Breast epithelium (tissue), 4 donors: ENCODE measurements at places on chromosomes 5 and 9. TPM values are rescaled to one million over a fixed set of nuclear protein-coding genes. Genes with fewer than 3 reads are reported as not detected.

- DNase-seq, result no peak
These were observed 23.7 kb downstream of the SLC6A7 start for GRCh38 chr5:150213530-150213929.

DNA sequence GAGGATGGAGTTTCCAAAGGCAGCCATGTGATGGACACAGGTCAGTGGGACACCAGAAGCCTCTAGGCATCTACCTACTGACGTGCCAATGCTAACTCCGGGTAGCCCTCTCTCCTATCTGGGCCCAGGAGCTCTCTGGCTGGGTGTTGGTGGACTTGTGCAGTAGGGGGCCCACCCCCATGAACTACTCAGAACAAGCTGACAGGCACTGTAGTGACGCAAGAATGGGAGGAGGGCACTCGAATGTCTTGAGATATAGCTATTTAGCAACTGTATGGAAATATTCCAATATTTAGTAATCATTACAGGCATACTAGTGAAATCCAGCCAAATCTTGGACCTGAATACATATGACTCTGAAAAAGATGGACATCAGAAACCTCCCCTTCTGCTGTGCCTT is 5.7 kb upstream of the DOCK2 start:
- DNase-seq, result no peak

- peak; percentile 91 for DNase-seq
These were observed at the start of gene IRX2 for GRCh38 chr5:2751592-2752021. IRX2 (minus strand) TSS chr5:2751677; CDS start chr5:2751413, 264 bp downstream.

DNA sequence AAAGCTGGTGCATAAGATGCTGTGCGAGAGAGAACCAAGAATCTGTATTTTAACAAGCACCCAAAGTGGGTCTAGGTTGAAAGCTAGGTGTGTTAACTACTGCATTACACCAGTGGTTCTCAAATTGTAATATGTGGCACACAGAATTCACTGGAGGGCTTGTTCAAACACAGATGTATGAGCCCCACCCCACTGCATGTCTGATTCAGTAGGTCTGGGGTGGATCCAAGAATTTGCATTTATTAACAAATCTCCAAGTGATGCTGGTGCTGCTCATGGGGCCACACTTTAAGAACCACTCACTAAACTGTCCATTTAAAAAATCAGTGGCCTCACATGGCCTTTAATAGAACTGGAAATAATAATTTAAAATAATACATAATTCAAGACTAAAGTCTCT is 40.4 kb downstream of the LPAR1 start:
- DNase-seq, result no peak

PAIP1 gene
- total RNA-seq, result 104 TPM

TEX48 gene
- not detected for total RNA-seq

DNA sequence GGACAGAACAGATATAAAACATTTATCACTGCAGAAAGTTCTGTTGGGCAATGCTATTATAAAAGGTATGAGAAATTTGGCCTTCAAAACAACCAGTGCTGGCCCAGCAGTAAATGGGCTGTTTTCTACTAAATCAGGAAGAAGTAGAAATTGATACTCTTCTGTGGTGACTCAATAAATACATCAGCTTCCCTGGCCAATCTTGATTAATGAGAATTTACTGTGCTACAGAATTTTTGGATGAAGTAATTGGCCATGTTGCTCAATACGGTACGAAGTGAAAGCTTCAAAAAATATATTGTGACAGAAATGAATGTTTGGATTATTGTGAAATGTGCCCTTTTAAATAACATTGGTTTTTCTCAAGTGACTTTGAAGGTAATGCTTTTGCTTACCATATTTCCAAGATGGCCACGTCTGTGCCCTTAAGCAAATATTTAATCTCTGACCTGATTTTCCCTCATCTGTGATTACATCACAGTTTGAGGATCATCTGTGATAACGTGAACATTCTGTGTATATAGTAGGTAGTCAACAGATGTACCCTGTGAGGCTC is 4.2 kb downstream of the DNAJA1 start:
- DNase-seq, result no peak

- no peak for DNase-seq
These were observed 19.2 kb downstream of the NIPAL4 start for GRCh38 chr5:157479166-157479565.

GRCh38 chr5:142006363-142007236 is 6.2 kb downstream of the GNPDA1 start:
- no peak for DNase-seq

GFRA3 gene
- not detected for total RNA-seq

CTXN3 gene
- total RNA-seq, result not detected

GRCh38 chr5:96829297-96829696 is 21.6 kb upstream of the ERAP1 start:
- no peak for DNase-seq

- no peak for DNase-seq
These were observed 113.6 kb downstream of the GNA14 start for GRCh38 chr9:77534376-77535057.

SLC25A2 gene
- 2.0 TPM for total RNA-seq

DNA sequence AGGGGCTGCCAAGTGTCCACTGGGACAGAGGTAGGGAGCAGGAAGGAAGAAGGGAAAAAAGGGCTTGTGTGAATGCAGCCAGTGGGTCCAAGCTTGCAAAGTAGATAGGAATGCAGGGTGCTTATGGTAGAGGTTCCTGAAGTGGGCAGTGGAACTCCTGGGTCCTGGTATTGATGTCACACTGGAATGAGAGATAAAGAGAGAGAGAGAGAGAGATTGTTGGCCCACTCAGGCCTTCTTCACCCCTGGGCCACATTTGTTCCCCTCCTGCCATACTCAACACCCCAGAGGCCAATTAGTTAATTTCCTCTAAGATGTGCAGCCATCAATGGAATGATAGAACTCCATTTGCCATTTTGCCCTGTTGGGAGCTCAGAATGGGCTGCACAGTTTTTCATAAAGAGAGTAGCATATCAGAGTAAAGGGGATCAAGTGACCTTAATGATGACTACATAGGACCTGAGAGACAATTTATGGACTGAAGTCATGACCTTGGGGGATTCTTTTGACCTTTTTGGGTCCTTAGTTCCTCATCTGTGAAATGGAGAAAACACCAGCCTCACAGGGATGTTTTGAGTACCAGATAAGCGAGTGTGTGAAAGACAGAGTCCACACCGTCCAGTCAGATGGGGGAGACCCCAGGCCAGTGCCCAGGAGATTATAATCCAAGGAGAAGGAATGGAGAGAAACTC is 52.9 kb downstream of the PPARGC1B start:
- no peak for DNase-seq

ARL14EPL gene
- not detected for total RNA-seq

DNA sequence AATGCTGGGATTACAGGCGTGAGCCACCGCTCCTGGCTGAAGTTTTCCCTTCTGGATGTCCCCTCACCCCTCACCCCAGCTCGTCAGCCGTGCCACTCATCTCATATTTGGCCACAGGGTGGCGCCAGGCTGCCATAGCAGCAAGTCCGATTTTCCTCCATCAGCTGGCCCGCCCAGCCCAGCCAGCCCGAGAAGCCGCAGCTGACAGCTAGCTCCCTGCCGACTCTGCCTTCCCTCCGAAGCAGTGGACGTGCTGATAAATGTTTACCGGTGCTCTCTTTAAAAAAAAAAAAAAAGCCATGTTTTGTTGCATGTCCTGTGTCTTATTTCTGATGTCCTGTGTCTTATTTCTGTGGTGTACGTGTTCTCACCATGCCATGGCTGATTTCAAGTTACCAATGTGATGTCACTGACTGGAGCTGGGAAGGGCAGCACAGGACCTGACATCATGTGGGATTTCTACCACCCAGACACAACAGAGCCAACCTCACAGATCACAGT is 58.3 kb downstream of the PFDN1 start:
- DNase-seq, result peak; percentile 81

DNA sequence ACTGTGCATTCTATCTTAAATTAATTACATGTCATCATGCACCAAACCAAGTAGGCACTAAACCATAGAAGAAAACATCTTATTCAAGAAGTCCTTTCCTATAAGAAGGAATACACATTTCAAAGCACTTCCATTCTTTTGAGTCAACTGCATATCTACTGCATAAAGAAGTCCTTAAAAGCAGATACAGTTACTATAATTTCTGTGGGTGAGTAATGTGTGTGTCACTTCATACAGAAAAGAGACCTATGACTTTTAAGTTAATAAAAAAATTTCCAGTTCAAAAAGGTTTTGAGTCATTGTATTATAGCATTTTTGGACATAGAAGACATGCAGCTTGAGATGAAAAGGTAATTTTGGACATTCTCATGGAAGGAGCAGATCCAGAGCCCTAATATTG is 125.0 kb downstream of the DTWD2 start:
- no peak for DNase-seq

- DNase-seq, result no peak
These were observed 54.1 kb downstream of the PRRC1 start for GRCh38 chr5:127571314-127572131.

DNA sequence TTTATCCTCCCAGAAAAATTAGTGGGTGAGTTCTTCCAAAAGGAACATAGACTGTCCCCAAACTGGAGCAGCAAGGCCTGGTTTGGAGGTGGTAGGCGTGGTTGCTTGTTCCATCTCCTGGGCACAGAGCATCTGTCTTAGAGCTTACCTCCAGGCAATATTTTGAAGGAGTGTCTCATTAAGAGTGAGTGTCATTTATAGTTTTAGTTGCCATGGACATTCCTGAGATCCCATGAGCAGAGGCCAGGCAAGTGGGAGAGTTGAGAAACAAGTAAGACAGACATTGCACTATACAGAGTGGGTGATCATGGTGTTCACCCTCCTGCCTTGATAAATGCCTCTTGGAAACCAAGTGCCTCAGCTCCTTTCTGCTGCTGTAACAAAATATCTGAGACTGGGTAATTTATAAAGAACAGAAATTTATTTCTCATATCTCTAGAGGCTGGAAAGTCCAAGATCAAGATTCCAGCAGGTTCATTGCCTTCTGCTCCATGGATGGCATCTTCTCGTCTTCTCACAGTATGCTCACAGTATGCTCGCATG is 68.5 kb downstream of the KIAA1958 start:
- no peak for DNase-seq

POU5F2 gene
- 6.2 TPM for total RNA-seq

DNA sequence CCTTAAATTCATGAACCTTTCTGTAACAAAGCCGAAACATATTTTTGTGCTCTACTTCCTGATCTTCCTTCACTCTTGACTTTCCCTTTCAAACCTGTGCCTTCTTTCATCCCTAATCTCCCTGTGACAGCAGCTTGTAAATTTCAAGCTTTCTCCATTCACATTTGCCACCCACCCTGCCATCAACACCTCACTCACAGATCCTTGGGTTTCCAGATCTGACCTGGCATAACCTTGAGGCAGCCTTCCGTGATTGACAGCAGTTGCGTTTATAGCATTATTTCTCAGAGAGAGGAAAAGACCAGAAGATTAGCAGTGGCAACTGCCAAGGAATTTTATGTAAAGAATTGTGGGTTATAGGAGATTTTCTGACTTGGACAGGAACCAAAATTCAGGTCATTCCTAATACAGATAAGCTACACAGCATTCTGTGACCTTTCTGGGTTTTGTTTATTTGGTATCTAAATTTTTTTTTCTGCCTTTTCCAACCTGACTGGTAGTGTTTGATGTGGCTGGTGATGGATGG is 260.0 kb downstream of the NR2F1-AS1 start:
- no peak for DNase-seq

CHSY3 gene
- 2.5 TPM for total RNA-seq

- no peak for DNase-seq
These were observed 47.2 kb downstream of the NIPAL4 start for GRCh38 chr5:157506981-157507780.

PCDHA11 gene
- total RNA-seq, result 4.3 TPM

DNA sequence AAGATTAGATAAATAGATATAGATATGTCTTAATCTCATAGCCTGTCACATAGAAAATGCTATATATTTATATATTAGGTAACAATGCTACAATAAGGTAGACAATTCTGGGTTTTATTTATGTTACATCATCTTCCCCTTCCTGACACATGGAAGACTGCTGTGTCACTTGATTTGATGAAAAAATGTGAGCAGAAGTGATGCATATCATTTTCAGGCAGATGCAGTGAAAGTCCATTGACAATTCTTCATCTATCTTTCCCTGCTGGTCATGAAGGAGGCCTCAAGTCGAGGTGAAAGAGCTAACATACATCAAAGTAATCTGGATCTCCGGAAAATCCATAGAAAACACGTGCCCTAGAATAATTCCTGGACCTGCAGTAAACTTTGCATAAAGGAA is 57.8 kb upstream of the CHD1 start:
- DNase-seq, result no peak

DNA sequence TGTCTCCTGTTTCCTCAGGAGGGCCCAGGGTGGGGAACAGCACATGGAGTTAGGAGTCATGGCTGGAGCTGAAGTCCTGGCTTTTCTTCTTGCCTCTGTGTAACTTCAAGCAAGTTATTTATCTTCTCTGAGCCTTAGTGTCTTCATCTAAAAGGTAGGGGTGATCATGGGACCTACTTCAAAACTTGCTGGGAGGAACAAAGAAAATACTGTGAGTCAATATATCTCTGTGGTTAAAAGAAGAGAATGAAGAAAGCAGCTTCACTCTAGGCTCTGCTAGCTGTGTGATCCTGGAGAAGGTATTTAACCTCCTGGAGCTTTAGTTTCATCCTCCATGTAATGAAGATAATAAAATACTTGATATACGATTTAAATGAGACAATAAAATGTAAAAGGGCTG is 26.5 kb downstream of the AFAP1L1 start:
- no peak for DNase-seq

GRCh38 chr5:32942225-32942989 is 231.3 kb downstream of the NPR3 start:
- no peak for DNase-seq

TRIP13 gene
- total RNA-seq, result 0.96 TPM
